D341Med (cell line): ENCODE measurements at places on chromosomes 16 and 17.

DNA sequence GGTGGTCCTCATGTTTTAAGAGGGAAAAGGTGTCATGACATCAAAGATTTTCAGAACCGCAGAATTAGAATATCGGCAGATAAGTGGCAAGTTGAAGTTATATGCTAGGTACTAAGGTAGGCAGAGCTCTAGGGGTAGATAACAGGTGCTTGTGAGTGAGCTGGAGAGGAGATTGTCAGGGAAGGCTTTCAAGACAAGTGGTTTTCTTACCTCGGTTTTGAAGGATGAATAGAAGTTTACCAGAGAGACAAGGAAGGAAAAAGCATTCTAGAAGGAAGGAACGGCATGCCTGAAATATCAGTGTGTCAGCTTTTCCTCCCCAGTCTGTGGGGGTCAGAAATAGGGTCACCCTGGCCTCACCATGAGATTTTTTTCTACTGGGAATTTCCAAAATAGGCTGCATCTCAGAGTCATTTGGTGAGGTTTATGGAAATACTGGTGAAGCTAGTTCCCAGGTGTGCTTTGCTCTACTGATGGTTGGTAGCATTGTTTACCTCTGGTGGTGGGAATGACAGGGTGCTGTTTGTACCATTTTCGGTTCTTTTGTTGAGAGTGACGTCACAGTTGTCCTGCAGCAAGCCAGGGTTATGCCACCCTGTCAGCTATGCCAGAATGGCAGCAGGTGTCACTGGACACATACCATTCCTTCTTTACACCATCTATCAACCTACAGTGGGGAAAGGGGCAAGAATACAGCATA lies 112.5 kb downstream of the MSI2 start:
- DNase-seq, result no peak

- DNase-seq, result no peak
These were observed 28.2 kb upstream of the RBBP6 start for GRCh38 chr16:24511174-24511573.

- no peak for DNase-seq
These were observed 71.4 kb downstream of the ABR start for GRCh38 chr17:1108478-1108764.

- DNase-seq, result no peak
These were observed 711.2 kb downstream of the MAF start for GRCh38 chr16:78889346-78889745.

GRCh38 chr16:75307506-75307905 lies 56.1 kb upstream of the BCAR1 start:
- DNase-seq, result no peak

DNA sequence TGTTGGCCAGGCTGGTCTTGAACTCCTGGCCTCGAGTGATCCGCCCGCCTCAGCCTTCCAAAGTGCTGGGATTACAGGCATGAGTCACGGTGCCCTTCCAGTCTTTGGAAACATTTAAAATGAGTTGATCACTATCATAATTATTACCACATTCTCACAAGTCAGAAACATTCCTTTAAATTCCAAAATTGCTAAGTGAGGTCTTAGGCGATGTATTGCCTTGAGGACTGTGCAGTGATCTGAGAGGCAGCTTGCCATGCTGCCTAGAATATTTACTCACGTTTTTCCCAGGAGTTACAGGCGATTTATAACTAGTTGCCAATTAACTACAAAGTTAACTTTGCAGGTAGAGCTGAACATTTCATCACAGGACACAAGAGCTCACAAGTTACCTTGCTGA lies 5.7 kb upstream of the ATXN1L start:
- DNase-seq, result no peak

DNA sequence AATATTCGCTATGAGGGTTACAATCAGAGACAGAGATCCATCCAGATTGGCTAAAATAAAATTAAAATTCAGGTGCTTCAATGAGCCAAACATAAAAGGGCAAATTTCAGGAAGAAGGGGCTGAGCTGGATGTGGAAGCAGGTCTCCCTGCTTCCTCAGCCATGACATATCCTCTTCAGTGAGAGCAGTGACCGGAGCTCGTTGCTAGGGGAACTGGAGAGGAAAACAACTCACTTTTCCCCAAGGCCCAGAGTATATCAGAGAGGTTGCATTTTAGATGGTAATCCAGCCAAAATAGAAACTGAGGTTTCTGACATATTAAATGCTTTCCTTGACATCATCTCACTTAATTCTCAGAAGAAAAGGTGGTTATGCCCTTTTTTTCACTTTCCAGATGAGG lies 503.5 kb downstream of the HS3ST4 start:
- DNase-seq, result no peak

- DNase-seq, result no peak
These were observed 223.7 kb downstream of the ZNF423 start for GRCh38 chr16:49632086-49632794.

DNA sequence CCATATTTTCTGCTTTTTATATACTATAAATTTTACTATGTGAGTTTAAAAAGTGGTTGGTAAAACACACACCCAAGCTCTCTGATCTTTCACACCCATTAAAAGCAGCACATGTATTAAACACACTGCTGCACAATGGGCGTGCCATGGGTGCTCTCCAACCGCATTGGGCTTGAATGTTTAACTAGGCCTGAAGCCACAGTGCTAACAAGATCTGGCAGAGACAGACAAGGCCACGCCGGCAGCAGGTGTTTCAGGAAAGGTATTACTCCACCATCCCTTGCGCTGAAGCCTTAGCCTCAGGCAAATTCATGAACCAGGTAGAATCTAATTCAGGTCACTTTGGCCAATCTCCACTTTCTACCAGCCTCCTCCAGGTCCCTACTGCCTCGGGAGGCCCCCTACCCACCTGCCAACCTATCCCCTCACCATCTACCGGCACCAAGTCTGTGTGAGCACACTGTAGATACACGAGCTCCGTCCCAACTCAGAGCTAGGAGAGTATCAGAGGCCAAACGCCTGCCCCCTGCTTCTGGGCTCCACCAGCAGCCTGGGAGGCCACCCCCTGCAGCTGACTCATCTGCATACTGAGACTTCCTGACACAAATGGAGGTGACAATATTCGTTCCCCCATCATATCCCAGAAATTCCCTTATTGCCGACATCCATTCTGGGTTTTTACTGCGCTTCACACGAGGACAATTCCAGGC lies 95.0 kb downstream of the ADCY9 start:
- DNase-seq, result no peak

DNA sequence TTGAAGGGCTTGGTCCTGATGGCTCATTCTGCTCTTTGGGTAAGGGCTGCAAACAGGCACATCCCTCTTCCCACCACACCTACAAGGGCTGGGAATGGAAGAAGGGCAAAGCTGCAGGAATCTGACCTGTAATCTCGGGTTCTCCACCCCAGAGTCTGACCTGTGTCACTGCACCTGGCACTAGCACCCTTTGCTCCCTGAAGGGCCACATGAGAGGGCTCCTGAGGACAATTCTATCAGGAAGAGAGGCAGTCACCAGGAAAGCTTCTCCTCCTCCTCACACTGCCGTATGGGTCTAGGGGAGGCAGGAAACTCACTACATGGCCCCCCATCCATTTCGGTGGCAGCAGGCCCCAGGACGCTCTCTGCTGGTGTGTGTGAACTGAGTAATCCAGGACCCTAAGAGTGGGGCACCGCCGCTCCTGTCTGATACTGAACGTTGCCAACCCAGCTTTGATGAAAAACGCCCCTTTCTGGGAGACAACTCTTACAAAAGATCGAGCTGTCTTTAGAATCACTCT lies 26.4 kb downstream of the TTLL6 start:
- DNase-seq, result no peak

DNA sequence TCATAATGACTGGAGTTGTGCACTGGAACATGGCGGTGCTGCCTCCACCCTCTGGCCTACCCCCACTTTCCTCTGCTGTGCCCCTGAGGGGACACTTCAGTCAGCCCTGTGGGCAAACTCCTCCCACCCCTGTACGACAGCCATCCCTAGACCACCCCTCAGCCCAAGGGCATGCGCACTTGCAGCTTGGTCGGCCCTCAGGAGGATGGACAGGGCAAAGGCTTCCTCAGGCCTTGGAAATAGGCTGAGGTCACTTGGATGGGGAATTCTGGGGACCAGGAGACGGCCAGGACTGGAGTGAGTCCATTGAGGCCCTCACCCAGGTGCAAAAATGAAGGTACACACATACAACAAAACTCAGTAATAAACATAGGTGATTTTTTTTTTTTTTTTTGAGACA lies 41.0 kb downstream of the FZD2 start:
- DNase-seq, result no peak

DNA sequence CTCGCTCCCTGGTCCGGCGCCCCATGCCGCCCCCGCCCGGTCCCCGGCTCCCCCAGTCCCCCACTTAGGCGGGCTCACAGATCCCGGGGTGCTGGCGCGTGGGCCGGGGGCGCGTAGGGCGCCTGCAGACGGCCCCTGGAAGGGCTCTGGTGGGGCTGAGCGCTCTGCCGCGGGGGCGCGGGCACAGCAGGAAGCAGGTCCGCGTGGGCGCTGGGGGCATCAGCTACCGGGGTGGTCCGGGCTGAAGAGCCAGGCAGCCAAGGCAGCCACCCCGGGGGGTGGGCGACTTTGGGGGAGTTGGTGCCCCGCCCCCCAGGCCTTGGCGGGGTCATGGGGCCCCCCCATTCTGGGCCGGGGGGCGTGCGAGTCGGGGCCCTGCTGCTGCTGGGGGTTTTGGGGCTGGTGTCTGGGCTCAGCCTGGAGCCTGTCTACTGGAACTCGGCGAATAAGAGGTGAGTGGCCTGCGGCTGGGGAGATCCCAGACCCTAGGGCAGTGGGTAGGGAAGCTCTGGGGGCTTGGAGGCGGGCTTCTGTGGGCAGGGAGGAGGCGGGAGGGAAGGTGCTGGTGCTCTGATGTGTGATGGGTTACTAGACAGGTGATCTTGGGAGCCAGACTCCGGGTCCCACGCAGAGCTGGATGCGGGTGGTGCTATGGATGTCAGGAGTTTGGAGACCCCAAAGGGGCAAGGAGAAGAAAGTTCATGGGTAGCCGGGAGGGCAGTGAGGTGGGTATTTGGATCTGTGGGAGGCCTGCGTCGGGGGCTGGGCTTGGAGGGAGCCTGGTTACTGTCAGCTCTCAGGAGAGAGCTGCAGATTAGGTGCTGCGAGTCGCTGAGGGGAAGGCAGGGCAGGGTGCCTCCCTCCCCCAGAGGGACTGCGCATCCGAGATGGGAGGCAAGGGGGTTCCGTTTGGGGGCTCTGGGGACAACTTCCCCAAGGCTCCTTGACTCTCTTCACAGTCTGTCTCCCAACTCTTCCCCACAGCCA lies 560 bp downstream of the EFNB3 start:
- peak; percentile 32 for DNase-seq

DNA sequence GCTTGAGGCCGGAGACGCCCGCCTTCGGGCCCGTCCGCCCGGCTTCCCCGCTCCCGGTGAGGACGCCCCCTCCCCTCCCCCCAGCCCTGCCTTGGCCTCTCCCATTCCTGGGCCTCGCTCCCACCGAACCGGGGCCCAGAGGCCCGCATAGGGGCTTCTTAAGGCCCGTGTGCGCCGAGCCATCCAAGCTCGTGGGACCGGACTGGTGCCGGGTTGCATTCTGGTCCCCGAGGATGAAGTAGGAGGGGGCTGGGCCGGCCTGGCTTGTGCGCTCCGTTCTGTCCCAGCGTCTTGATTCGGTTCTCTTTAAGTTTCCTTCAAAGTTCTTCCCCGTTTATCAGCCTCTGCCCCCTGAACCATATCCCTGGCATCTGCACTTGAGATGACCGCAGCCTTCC lies 488 bp downstream of the SENP3 start:
- no peak for DNase-seq

DNA sequence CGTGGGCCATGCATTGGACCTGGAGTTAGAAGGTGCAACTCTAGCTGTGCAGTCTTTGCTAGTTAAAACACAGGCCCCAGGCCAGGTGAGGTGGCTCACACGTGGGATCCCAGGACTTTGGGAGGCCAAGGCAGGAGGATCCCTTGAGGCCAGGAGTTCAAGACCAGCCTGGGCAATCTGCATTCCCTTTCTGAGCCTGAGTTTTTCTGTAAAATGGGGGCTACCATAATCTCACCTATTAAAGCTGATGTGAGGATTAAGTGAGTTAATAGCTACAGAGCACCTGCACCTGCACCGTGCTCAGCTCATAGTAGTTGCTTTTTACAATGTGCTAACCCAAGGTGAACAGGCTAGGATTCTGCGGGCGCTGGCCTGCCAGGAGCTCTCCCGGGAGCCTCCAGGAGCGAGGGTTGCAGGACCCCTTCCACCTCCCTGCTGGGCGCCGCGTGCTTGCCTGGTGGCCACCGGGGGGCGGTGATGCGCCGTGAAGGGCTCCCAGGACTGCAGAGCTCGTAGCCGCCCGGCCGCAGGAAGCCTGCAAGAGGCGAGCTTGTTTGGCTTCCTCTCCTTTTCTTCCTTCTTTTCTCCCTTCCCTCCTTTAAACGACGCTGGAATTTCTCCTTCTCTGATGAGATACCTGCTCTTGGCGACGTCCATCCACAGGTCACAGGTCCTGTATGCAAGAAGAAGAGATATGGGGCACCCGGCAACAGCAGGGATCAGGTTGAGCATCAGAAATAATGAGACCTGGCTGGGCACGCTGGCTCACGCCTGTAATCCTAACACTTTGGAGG lies 51.3 kb downstream of the ZFP90 start:
- peak; percentile 87 for DNase-seq

GRCh38 chr16:86067936-86068335 lies 169.0 kb downstream of the IRF8 start:
- no peak for DNase-seq

GRCh38 chr16:57807968-57808528 lies 5.8 kb upstream of the KIFC3 start:
- DNase-seq, result peak; percentile 77

DNA sequence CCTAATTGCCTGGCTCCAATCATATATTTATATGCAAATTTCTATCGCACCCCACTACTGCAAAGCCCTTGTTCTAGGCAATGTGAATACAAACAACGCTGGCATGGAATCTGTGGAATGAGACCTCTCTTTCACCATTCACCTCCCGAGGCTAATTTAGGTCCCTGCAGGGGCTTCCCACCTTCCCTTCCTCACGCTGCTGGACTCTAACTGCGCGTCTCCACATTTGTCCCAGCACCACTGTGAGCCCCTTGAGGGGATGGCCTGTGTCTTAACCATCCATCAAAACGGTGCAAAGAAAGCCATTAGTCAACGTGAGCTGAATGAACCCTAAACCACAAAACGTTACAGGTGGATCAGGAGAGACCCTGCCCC lies 1.6 kb downstream of the TMEM114 start:
- no peak for DNase-seq

- DNase-seq, result no peak
These were observed 79.9 kb upstream of the C17orf78 start for GRCh38 chr17:37295888-37296287.

- DNase-seq, result no peak
These were observed 89.7 kb upstream of the CDYL2 start for GRCh38 chr16:80894091-80894490.

DNA sequence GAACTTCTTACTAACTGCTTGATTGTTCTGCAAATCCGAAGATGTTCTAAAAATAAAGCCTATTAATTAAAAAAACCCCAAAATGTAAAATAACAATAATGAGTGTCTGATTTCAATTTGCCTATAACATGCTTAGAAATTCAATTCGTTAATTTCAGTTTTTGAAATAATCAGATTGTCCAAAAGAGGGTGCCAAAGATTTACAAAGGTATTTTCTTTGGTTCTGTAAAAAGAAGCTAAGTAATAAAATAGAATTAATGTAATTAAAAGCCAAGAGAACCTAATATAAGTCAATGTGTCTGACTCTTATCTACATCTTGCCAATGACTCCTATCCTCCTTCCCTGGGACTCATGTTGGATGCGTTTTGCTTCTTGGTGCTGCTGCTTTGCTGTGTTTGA lies 75.0 kb upstream of the CPHXL start:
- DNase-seq, result no peak
